SK-N-DZ (cell line): ENCODE measurements at places on chromosomes 12 and 14.

DNA sequence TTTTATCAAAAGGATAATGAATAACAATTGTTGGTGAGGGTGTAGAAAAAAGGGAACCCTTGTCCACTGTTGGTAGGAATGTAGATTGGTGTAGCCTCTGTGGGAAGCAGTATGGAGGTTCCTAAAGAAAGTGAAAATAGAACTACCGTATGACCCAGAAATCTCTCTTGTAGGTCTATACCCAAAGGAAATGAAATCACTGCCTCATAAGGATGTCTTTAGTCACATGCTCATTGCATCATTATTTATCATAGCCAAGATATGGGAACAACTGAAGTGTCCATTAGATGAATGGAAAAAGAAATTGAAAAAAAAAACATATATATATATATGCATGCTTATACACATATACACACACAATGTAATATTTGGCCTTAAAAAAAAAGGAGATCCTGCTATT is 158.8 kb upstream of the NPAS3 start:
- no peak for DNase-seq

DNA sequence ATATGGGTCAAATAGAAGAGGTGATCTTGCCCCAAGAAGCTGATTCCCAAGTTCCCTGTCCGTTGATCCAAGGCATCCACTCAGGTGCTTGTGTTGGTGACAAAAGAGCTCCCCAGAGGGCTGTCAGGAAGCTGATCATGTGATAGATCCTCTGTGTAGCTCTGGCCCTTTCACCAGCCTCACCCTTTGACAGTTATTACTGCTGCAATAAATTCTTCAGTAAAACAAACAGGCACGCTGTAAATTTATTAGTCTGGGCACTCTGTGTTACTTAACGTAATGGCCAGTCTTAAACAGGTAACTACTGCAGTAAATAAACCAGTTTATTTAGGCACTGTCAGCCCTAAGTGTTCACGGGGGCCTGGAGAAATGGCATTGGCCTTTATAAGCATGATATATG is 473.9 kb downstream of the BCL11B start:
- no peak for DNase-seq

GRCh38 chr12:124115496-124115895 is 142.5 kb downstream of the ZNF664 start:
- DNase-seq: no peak

- no peak for DNase-seq
Measured at GRCh38 chr14:101927859-101928258, 36.5 kb upstream of the DYNC1H1 start.
